A673 (cell line): ENCODE measurements at places on chromosomes 3 and 15.

DNA sequence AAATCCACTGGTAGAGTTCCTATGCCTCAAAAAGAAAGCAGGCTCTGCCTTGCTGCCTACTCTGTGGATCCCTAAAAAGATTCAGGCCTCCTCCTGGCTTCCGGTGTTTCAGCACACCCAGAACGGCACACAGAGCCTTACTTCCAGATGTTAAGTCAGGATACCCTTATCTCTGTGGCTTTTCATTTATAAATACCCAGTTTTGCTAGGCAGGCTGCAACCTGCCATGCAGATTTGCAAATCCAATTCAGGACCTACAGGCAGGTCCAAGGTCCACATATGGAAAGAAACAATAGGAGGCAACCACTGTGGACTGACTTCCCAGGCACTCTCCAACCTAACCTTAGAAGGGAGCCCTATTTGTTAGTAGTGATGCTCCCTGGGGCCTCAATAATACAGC is 30.7 kb downstream of the EFL1 start:
- no peak for DNase-seq

- no peak for DNase-seq
These were observed 834 bp upstream of the GREM1 start for GRCh38 chr15:32716915-32717425.

- DNase-seq, result peak; percentile 69
These were observed 31.9 kb upstream of the RAB6B start for GRCh38 chr3:133927540-133928066.

DNA sequence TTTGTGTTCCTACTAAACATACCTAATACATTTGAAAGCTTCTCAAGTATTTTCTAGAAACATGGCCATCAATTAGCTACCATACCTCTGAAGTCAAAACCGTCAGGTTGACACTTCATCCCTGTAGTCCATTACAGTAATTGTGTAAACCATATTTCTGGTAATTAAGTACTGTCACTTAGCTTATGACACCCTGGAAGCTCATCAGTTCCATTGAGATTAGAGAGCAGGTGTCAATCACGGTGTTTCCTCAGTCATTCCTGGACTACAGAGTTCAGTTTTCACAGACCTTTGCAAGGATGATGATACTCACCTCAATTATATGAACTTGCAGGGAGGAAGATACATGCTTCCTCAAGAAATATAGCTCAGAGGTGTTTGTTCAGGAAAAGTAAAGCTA is 552.0 kb downstream of the SI start:
- DNase-seq, result no peak

DNA sequence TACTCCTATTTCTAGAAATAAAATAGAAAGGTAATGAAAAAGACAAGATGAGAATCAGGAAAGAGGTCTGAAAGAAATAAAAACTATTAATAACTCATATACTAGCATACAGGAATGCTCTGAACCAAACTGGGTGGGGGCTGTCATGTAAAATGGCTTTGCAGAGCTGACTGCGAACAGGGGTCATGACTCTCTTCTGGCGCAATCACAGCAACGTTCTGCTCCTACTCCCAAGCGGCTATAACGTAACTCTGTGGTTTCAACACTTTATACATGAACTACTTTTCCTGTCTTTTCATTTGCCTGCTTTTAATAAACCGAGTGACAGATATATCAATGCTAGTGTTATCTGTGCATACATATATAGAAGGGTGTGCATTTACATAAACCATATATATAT is 116.7 kb downstream of the DLG1 start:
- DNase-seq, result peak; percentile 38

GRCh38 chr3:194472290-194472920 is 14.4 kb downstream of the ATP13A3 start:
- peak; percentile 81 for DNase-seq

GRCh38 chr3:122515870-122516269 is 1.1 kb upstream of the KPNA1 start:
- DNase-seq, result no peak

DNA sequence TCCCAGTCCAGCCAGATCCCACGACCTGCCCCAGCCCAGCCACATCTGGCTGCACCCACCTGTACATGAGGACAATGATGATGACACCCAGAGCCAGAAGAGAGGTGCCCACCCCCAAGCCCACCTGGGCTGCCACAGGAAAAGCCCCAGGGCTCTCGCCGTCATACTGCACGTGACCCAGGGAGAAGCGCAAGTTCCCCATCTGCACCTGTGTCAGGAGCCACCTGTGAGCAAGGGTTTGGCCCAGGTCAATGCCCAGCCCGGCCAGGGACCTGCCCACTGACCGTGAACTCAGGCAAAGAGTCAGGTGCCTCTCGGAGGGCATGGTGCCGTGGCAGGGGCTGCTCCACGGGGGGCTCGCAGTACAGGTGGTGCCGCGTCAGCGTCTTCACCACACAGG is 16.3 kb downstream of the PLXNB1 start:
- DNase-seq, result no peak

- DNase-seq, result peak; percentile 46
These were observed at the start of gene MINAR1 for GRCh38 chr15:79431636-79432344. MINAR1 (plus strand) TSS chr15:79432336; CDS start chr15:79456148, 23,812 bp downstream.

GRCh38 chr15:87703327-87704111 is 553.0 kb downstream of the NTRK3 start:
- DNase-seq, result no peak

- DNase-seq, result no peak
These were observed 111.4 kb downstream of the PGPEP1L start for GRCh38 chr15:98896002-98896721.

DNA sequence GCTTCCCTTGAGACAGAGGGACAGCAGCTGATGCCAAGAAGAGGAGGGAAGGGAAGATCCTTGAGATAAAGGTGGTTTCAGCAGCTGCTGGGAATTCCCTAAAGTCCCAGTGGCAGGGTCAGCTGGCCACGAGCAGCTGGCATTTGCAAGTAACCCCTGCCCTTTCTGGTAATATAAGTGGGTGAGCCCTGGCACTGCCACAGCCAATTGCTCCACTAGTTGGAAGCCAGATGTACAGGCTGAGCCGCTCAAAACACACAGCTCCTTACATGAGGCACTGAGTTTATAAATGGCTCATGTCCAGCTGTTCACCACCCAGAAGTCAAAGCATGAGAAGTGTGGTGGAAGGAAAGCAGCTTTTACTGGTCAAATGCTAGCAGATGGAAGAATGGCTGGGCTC is 35.4 kb downstream of the PRR20G start:
- no peak for DNase-seq

- no peak for DNase-seq
These were observed 22.3 kb downstream of the RPSA start for GRCh38 chr3:39428745-39429201.

DNA sequence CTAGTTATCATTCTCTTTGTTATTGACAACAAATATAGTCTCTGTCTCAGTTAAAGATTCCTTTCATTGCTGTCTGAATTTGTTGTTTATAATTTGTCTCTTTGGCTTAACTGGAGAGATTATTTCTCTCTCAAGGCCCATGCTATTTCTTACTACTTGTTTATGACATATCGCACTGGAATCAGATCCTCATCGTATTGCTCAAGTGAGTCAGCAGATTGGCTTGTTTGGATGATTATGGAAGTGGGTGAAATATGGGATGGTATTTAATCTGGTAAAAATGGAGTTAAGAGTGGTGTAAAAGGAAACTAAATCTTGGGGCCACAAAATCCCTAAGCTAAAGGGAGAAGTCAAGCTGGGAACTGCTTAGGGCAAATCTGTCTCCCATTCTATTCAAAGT is 613.1 kb downstream of the SI start:
- DNase-seq, result no peak

- no peak for DNase-seq
These were observed 53.7 kb downstream of the SCN11A start for GRCh38 chr3:38998086-38998485.

- DNase-seq, result no peak
These were observed 165.2 kb upstream of the THBS1 start for GRCh38 chr15:39415634-39416033.

DNA sequence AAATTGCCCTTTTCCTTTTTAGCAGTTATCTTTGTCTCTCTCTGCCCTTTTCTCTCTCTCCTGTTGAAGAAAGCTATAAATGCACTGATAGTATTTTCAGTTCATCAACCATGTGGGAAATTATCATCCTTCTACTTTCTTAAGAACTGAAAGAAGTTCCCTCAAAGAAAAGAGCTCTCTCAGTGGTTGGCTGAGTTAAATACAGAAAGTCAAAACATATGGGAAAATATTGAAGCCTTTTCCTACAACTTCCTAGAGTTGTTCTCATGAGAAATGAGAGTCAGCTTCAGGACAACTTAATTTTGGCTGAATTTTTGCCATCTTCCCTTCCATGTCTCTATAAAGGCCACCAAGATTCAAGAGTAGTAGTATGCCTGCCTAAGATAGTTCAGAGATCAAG is 96.7 kb downstream of the NFKBIZ start:
- no peak for DNase-seq

GRCh38 chr3:56197991-56198390 is 270.3 kb downstream of the ERC2 start:
- DNase-seq, result no peak
